ENCODE measurements at places on chromosomes 3 and 15. TPM values are rescaled to one million over a fixed set of nuclear protein-coding genes. Genes with fewer than 3 reads are reported as not detected.

- H3K27ac ChIP-seq, result no peak overlapping the region
- H3K27me3 ChIP-seq, result no peaks in the 10 kb centered on the region
Measured at GRCh38 chr3:5497497-5497896, 310.0 kb downstream of the EDEM1 start.

DNA sequence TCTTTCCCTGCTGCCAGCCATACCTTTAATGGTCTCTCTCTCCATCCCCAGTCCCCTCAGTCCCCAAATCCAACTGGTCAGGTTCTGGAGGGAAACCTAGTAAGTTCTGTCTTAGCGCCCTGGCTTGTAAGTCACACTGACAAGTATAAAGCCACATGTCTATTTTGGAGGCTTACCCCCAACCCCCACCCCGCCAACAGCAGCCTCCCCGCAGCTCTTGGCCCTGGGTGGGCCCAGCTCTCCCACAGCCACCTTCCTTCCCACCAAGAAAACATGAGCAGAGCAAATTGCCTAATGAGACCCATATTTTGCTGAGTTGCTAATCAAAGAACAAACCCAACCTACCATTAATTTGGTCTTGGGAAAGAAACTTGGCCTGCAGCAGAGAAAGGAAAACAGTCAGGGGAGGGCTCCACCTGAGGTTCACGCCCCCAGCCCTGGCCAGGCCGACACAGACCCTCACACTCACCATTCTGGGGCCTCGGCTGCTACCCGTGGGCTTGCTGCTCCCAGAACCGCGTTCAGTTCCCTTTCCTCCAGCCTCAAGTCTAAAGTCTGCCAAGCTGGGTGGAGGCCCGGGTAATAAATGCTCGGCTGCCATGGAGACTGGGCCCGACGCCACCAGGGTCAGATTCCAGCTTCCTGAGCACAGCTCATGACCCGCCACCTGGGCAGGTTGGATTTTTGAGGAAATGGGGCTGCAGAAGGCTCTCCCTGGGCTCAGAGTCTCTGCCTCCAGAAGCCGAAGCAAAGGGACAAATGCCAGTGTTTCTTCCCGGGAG is at the start of gene CALML4:
CALML4 (minus strand) TSS at position 557 of the 782 bp plus-strand sequence; CDS start at position 472, 85 bp downstream.
- DNase-seq, result peak; percentile 76
- no peaks in the 10 kb centered on the region for H3K27me3 ChIP-seq
- H3K4me3 ChIP-seq, result no peak within 1 kb of the TSS

DNA sequence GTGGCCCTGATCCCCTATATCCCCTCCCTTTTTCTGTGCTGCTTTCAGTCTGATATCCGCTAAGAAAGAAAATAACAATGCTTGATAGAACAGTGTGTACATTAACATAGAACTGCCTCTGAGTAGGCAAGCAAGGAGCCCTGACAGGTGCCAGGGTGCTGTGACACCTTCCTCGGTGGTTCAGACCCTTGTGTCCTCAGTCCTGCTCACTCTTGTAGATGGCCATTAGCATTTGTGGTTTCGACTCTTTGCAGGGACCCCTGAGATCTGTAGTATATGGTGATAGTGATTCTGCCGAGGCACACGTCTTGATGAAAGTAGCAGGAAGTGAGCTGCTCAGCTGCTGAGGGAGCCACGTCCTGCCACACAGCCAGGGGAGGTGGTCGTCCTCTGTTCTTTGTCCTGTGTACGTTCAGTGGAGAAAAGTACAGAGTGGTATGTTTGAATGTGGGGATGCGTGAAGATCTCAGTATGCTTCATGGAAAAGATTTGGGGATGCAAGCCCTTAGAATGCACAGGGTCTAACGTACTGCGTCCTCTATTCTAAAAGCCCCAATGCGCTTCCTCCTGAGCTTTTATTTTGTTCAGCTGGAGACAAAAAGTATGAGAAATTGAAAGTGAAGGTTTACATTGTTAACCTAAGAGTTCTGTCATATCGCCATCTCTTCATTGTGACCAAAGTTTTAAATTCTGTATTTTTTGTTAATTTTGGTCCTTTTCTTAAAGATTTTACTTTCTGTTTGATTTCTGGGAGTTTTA is 35.4 kb downstream of the PXYLP1 start:
- H3K4me1 ChIP-seq, result peaks cover 7% of the 10 kb centered on the region
- H3K27me3 ChIP-seq, result no peaks in the 10 kb centered on the region
- H3K27ac ChIP-seq, result no peak overlapping the region
- DNase-seq, result no peak
- no peaks in the 10 kb centered on the region for H3K36me3 ChIP-seq
- peak overlapping the region; percentile 14 for H3K4me3 ChIP-seq

Gene ATP8B4
- total RNA-seq, result 2.0 TPM
